Ovary (tissue), 10 donors: ENCODE measurements at places on chromosomes 16 and 17. TPM values are rescaled to one million over a fixed set of nuclear protein-coding genes. Genes with fewer than 3 reads are reported as not detected.
A peak's percentile ranks its signal among the peaks of the same experiment; 100 is the strongest.

- H3K4me3 ChIP-seq: no peak overlapping the region
- no peaks in the 10 kb centered on the region for H3K36me3 ChIP-seq
- peaks cover 4% of the 10 kb centered on the region for H3K4me1 ChIP-seq
- no peak overlapping the region for H3K27ac ChIP-seq
- no peak for DNase-seq
These were observed 41.5 kb upstream of the RPH3AL start for GRCh38 chr17:393806-394717.

GRCh38 chr17:60947100-60947499, 269.4 kb downstream of the BCAS3 start:
- H3K4me1 ChIP-seq: no peaks in the 10 kb centered on the region
- H3K27me3 ChIP-seq: no peaks in the 10 kb centered on the region
- H3K27ac ChIP-seq: no peak overlapping the region
- H3K36me3 ChIP-seq: no peaks in the 10 kb centered on the region
- no peak overlapping the region for H3K4me3 ChIP-seq

DNA sequence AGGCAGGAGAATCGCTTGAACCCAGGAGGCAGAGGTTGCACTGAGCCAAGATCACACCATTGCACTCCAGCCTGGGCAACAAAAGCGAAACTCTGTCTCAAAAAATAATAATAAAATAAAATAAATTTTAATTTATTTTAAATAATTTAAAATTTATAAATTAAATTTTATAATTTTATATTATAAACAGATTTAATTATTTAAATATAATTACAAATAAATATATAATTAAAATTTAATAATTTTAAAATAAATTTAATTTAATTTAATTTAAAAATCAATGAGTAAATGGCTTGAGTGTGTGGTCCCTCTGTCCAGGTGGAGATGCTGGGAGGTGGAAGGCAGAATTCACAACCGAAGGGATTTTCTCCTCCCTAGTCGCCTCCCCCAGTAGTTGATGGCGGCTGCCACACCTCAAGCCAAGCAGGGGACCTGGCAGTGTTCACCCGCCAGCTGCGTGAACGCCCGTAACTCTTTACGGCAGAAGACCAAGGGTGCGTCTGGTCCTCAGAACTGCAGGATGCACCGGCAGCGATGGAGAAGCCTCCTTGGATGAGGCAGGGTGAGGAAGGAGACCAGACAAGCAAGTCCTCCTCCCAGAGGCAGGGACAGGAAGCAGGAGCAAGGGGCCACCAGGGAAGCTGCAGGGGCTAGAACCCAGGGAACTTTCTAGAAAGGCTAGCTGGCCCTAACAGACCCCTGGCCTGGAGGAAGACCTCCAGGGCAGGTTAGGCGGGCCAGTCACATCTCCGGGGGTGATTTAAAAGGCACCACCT, 22.9 kb upstream of the KRT17 start:
- H3K4me1 ChIP-seq: peaks cover 4% of the 10 kb centered on the region
- DNase-seq: no peak
- H3K27me3 ChIP-seq: no peaks in the 10 kb centered on the region
- no peak overlapping the region for H3K4me3 ChIP-seq
- no peak overlapping the region for H3K27ac ChIP-seq

DNA sequence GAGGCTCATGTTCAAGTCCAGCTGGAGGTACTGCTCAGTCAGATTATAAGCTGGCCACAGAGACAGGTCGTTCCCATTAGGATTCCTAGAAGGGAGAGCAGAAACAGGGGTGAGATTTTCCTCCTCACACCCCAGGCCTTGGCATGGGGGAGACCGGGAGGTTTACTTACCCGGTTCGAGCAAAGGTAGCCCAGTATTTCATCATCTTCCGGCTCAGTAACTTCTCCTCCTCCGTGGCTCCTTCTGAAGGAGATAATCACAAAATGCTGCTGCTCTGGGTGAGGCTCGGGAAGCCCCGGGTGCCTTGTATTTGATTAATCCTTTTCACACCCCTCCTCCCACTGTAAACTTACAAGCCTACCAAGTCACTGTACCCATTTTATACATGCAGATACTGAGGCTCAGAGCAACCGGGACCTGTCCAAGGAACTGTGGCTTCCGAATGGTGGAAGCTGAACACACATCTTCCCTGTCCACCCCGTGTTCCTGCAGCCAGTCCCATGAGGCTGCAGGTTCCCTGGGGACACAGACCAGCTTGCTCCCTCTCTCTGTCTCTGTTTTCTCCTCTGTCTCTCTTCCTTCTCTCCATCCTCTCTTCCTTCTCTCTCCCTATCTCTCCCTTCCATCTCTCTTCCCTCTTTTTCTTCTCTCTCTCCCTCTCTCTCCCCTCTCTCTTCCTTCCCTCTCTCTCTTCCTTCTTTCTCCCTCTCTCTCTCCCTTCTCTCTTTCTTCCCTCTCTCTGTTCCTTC, 13.9 kb upstream of the CES1 start:
- H3K4me3 ChIP-seq: no peak overlapping the region
- no peak overlapping the region for H3K27ac ChIP-seq
- no peak for DNase-seq
- no peaks in the 10 kb centered on the region for H3K27me3 ChIP-seq
- H3K4me1 ChIP-seq: no peaks in the 10 kb centered on the region

- no peaks in the 10 kb centered on the region for H3K36me3 ChIP-seq
- no peaks in the 10 kb centered on the region for H3K27me3 ChIP-seq
- H3K4me3 ChIP-seq: no peak overlapping the region
- H3K4me1 ChIP-seq: no peaks in the 10 kb centered on the region
- no peak overlapping the region for H3K27ac ChIP-seq
These were observed 264.8 kb upstream of the CDH11 start for GRCh38 chr16:65386672-65387071.

DNA sequence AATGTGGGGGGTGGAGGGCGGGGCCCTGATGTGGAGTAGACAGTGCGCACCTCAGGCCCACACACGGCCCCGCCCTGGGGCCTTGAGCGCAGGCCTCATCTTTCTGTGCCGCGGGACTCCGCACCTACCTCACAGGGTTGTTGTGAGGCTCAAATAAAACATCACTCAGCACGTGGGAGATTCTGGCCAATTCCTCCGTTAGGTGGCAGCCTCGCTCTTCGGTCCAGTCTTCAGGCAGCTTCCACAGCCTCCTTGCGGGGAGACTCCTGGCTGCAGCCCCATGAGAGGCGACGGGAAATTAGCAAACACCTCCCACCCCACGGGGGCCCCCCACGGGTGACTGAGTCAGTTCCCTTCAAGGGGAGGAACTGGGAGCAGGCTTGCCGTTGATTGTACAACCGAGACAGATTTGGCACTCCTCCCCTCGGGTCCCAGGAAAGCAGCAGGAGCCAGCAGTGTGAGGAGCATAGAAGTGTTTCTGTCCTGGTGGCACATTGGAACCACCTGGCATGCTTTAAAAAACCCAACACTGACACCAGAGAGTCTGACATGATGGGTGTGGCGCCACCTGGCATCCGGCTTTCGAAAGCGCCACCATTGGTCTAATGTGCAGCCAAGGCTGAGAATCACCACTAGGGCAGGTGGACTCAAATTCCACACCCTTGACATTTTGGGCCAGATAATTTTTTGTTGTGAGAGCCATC, 7.6 kb downstream of the MRM1 start:
- H3K27me3 ChIP-seq: no peaks in the 10 kb centered on the region
- H3K27ac ChIP-seq: no peak overlapping the region
- H3K4me1 ChIP-seq: peaks cover 5% of the 10 kb centered on the region
- peak; percentile 55 for DNase-seq
- no peaks in the 10 kb centered on the region for H3K36me3 ChIP-seq
- H3K4me3 ChIP-seq: no peak overlapping the region

The MED31 gene
- total RNA-seq: 15.5 TPM

The ABCA6 gene
- total RNA-seq: 28.0 TPM

The MYL4 gene
- not detected for total RNA-seq

The SUPT6H gene
- total RNA-seq: 67.9 TPM

The PTGES3L gene
- 0.72 TPM for total RNA-seq

The KCNG4 gene
- not detected for total RNA-seq

The ABCA8 gene
- total RNA-seq: 84.4 TPM

The LPO gene
- total RNA-seq: not detected
